ENCODE measurements at places on chromosomes 6 and 20. TPM values are rescaled to one million over a fixed set of nuclear protein-coding genes. Genes with fewer than 3 reads are reported as not detected.

GRCh38 chr6:157905590-157906342 lies 75.9 kb upstream of the SYNJ2 start:
- peaks cover 26% of the 10 kb centered on the region for H3K36me3 ChIP-seq
- DNase-seq = no peak
- H3K27me3 ChIP-seq = no peaks in the 10 kb centered on the region
- H3K27ac ChIP-seq = no peak overlapping the region
- H3K4me3 ChIP-seq = no peak overlapping the region
- H3K4me1 ChIP-seq = no peaks in the 10 kb centered on the region

DNA sequence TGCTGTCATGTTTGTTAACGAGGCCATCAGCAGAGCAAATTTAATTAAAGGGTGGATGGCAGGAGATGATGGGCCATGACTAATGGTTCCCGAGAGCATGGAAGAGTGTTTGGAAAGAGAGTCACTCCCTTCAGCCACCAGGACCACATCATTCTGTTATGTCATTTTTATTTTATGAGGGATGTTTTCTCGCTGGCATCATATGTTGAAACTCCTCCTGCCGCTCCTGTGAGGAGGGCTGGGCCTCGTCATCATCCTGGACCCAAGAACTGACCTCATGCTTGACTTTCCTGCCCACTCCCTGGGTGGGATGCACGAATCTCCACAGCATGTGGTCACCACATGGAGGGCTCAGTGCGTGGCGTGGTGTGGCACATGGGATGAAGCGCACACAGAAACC lies 86.4 kb upstream of the FRMD1 start:
- H3K4me1 ChIP-seq = no peaks in the 10 kb centered on the region
- H3K4me3 ChIP-seq = no peak overlapping the region
- peaks cover 12% of the 10 kb centered on the region for H3K27me3 ChIP-seq
- H3K36me3 ChIP-seq = no peaks in the 10 kb centered on the region
- H3K27ac ChIP-seq = no peak overlapping the region

DNA sequence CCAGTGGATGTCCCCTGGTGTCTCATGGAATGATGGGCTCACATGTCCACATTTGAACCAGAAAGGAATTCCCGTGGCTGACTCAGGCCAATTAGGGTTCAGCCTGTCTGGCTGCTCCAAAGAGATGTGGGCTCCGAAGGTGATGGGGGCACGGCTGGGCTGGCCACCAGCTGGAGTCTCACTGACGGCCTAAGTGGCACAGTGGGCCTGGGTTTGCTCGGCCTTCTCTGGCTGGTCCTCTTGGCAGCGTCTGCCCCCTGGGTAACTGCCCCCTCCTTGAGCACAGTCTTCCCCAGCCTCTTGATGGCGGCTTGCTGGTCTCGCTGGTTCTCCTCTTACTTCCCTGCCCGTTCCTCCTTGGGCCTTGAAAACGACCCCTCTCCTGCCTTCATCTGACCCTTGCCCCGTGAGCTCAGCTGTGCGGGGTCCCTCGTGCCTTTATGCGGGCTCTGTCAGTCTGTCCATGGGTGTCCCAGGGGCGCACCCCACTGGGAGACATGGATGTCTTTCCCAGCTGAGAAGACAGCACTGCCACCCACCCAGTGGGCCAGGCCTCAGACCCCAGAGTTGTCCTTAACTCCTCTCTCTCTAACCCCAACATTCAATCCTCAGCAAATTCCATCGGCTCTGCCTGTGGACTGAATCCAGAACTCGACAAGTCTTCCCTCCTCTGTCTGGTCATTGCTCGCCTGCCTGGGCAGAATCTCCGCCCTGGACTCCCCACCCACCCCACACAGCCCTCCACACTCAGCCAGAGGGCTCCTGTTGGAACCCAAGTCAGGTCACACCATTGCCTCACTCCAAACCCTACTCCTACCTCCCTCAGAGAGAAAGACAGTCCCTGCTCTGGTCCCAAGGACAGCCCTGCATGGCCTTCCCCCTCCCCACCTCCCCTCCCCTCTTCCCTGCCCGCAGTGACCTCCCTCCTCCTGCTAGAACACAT lies 78.7 kb downstream of the CEBPB start:
- H3K36me3 ChIP-seq = no peaks in the 10 kb centered on the region
- H3K27ac ChIP-seq = no peak overlapping the region
- no peak for DNase-seq

DNA sequence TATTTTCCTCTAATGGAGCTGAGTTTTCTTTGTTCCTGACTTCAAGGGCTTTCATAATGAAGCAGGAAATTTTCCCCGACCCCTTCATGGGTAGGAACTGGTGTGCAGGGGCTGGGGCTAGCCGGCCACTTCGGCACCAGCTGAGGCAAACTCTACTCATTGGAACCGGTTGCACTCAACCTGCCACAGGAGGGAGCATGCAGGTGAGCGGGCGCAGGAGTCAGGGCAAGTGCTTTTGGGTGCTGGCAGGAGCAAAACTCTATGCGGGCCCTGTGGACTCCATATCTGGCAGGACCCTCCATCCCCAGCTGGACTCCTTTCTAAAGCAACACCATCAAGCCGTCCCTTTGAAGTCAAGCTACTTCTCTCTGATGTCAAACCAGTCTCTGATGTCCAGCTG lies 244.2 kb downstream of the EPM2A start:
- DNase-seq = no peak
- H3K4me3 ChIP-seq = no peak overlapping the region
- no peaks in the 10 kb centered on the region for H3K27me3 ChIP-seq
- H3K36me3 ChIP-seq = no peaks in the 10 kb centered on the region

DNA sequence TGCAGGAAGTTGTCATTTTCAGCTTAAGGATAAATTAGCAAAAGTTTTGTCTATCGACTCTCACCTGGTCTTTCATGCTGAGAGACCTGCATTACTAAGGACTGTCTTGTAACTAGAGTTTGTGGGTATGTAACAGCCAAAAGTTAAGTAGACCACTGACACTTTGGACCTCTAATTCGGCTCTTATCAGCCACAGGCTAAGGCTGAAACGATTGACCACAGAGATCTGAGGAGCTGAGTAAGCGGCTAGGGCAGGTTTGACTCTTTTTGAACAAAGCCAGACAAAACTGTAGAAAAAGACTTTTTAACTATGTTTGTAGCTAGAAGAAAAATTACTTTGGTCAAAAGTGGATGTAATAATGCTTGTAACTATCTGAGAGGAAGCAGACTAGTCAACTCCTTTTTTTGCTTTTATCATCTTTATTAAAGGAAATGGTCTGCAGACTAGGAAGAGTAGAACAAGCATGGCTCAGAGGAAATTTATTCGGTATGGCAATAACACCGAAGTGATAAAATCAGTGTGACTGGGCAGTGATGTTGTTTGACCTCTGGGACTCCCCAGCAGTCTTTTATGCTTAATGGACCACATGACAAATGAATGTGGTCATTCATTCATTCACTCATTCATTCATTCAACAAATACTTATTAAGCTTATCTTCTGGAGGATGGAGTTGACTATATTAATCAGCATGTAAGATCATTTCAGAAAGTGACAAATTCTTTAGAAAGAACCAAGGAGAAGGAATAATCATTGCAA lies 725.0 kb upstream of the HS3ST5 start:
- no peak overlapping the region for H3K4me3 ChIP-seq
- H3K27ac ChIP-seq = no peak overlapping the region
- H3K4me1 ChIP-seq = no peaks in the 10 kb centered on the region
- no peaks in the 10 kb centered on the region for H3K36me3 ChIP-seq
- H3K27me3 ChIP-seq = no peaks in the 10 kb centered on the region
- no peak for DNase-seq

DNA sequence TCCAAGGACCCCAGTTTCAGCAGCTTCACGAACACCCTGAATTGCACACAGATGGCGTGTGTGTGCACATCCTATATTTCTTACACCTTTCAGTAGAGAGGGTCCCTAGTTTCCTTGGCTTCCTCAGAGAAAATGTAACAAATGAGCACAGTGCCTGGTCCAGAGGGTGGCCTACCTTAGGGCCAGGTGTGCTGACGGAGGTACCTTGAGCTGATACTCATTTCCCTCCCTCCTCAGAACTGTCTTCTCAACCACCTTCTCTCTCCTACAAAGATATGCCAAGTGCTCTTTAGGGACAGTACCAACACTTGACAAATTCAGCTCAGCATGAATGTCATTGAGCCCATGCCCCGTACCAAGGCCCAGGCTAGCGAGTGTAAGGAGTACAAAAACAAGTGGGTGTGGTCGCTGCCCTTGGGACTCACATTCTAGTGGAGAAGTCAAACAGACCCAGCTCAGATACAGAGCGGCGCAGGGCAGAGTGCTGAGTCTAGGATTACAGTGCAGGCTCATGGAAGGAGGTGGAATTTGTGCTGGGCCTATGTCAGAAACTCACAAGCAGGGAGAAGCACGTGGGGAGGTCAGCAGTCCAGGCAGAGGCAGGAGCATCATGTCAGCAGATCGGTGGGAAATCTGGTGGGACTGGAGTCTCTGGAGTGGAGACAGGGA lies 9.6 kb upstream of the BPHL start:
- no peaks in the 10 kb centered on the region for H3K27me3 ChIP-seq
- H3K36me3 ChIP-seq = peaks cover 59% of the 10 kb centered on the region
- H3K27ac ChIP-seq = peak overlapping the region; percentile 32
- peak; percentile 75 for DNase-seq

GRCh38 chr6:490251-491037 lies 98.9 kb downstream of the IRF4 start:
- H3K4me1 ChIP-seq = no peaks in the 10 kb centered on the region
- DNase-seq = no peak
- H3K27ac ChIP-seq = no peak overlapping the region
- H3K27me3 ChIP-seq = no peaks in the 10 kb centered on the region
- H3K4me3 ChIP-seq = no peak overlapping the region
- peaks cover under 1% of the 10 kb centered on the region for H3K36me3 ChIP-seq

DNA sequence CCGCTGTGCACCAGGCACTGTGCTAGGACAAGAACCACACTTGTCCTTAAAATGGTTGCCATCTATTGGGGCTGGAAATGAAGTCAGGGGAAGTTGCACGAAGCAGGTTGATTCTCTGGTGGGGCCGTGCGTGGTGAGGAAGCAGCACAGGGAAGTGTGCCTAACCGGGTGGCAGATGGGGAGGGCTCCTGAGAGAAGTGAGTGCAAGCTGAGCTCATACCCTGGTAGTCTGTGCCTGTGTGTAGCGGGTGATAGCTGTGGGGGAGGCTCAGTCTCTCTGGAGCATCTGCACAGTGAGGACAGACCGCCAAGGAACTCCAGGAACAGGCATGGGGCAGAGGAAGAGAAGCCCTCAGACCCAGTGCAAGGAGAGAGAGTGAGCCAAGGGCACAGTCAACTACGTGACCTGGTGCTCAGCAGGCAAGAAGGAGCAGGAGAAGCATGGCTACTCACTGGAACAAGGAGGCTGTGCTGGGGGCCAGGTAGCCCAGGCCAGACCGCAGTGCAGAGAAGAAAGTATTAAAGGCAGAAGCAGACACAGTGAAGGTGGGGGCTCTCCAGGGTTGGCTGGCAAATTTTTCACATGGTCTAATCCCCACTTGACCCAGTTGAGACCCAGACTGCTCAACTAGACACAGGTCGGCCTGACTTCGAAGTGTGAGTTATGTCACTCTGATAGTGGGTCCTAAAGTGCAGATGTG lies 155.0 kb downstream of the CDH26 start:
- no peaks in the 10 kb centered on the region for H3K36me3 ChIP-seq
- no peaks in the 10 kb centered on the region for H3K4me1 ChIP-seq
- H3K4me3 ChIP-seq = no peak overlapping the region
- no peak overlapping the region for H3K27ac ChIP-seq

GRCh38 chr6:34476921-34477320 lies 11.0 kb downstream of the PACSIN1 start:
- no peaks in the 10 kb centered on the region for H3K4me1 ChIP-seq
- DNase-seq = no peak
- no peaks in the 10 kb centered on the region for H3K36me3 ChIP-seq
- no peak overlapping the region for H3K27ac ChIP-seq

DNA sequence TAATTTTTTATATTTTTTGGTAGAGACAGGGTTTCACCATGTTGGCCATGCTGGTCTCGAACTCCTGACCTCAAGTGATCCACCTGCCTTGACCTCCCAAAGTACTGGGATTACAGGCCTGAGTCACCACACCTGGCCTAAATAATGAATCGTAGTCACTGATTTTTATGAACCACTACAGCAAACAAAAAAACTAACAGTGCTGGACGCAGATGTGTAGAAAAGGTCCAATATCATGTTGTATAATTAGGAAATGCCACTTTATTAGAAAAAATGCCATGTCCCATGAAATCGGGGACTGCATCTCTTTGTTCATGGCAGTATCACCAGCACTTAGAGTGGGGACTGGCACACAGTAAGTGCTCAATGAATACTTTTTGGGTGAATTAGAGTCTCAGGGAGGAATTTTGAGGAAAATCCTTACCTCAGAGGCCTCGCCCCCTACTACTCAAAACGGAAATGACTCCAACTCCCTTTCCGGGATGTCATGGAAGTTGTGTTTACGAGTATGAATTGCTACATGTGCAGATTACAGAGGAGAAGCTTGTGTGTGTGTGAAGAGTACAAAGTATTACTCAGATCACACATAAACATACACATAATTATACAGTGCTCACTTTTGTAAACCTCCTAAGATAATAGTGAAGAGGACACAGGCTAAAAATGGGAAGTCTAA lies 43.6 kb upstream of the FAM50B start:
- no peaks in the 10 kb centered on the region for H3K27me3 ChIP-seq
- H3K4me1 ChIP-seq = peaks cover 70% of the 10 kb centered on the region
- peak overlapping the region; percentile 63 for H3K4me3 ChIP-seq
- H3K36me3 ChIP-seq = no peaks in the 10 kb centered on the region
- peak; percentile 85 for DNase-seq

DNA sequence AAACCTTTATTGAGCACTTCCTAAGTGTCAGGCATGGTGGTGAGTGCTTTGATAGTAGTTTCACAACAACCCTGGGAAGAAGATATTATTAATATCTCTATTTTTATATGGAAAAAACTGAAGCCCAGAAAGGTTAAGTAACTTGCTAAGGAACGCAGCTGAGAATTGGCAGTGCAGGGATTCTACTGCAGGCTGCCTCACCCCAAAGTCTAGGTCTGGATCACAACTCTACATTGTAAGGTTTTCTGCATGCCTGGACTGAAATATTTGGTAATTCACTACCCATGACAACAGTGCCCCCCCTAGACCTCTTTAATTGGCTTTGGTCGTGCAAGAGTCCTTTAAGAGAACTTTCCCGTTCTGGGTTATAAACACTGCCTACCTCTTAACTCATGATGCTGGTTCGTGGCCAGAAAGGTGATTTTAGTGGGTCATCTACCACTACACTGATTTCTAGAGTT lies 67.1 kb upstream of the KCNQ5 start:
- H3K27me3 ChIP-seq = no peaks in the 10 kb centered on the region
- DNase-seq = no peak
- no peaks in the 10 kb centered on the region for H3K4me1 ChIP-seq
- no peaks in the 10 kb centered on the region for H3K36me3 ChIP-seq
- no peak overlapping the region for H3K4me3 ChIP-seq

The GABRR1 gene
- total RNA-seq = not detected

The BTBD9 gene
- total RNA-seq = 1.8 TPM

The NHSL1 gene
- total RNA-seq = 59.5 TPM

The GSTA3 gene
- total RNA-seq = not detected
